ENCODE measurements at places on chromosomes 11 and 22.

GRCh38 chr22:38203090-38203810 is 1.5 kb downstream of the MAFF start:
- DNase-seq: peak; percentile 56

DNA sequence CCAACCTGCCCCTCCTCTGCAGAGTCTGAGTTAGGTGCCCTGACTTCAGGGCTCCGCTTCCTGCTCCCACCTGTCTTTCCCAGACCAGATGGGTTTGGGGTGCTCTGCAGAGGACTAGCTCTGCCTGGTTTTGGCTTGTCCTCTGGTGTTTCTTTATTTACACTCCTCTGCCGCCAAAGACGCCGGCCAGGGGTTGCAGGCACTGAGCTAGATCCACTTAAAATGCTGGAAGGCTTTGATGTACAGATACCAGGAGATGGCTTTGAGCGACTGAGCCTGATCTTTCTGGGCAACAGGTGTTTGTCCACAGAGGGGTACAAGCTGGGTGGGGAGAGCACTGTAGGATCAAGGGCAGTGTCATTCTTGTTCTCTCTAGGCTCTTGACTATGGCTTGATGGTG is 3.9 kb downstream of the SELENOH start:
- no peak for DNase-seq

DNA sequence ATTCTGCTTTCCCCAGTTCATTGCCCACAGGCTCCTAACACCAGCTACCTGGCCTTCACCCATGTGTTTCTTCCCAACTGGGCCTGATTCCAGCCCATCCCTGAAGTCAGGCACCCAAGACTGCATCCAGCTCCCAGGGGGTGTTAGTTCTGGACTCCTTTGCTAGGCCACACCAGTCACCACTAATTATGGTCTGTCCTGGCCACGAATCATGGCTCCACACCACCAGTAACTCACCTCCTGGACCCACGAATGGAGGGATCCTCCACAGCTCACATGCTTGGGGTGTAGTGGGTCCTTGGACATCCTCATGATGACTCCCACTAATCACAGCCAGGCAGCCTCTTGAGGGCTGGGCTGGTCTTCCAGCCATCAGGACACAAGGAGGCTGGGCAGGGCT is 3.6 kb upstream of the RASL10A start:
- DNase-seq: no peak

DNA sequence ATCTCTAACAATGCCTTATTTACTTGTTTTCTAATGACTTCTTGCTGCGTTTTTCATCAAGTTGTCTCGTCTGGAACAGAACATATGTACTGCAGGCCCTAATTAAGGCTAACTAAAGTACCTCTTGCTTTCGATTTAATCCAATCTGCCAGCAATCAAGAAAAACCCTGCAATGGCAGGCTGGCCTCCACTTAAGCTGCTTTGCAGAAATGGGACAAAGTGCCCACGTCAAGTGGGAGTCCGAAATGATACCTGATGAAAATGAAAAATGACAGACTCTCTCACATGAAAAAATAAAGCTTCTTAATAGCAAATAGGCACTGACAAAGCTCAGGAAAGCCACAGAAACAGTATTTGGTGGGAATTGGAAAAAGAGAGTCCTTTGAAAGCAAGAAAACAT is 1454.7 kb downstream of the FAM181B start:
- DNase-seq: no peak

DNA sequence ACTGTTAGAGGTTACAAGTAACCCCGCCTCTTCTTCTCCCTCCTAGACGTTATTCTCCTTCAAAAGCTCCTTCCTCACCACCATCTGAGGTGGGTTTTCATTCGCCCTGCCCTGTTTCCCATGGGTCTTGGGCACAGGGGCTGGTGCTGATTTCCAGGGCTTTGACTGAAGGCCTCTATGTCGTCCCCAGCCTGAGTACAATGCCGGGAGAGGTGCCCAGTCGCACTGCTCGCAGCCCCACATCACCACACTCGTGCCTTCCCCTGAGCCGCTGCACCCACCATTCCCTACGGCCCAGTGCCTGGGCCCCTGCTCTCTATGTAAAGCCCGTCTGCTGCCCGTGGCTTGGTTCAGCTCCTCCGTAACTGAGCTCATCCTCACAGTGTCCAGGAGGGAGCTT is 169.8 kb downstream of the DSCAML1 start:
- DNase-seq: no peak

DNA sequence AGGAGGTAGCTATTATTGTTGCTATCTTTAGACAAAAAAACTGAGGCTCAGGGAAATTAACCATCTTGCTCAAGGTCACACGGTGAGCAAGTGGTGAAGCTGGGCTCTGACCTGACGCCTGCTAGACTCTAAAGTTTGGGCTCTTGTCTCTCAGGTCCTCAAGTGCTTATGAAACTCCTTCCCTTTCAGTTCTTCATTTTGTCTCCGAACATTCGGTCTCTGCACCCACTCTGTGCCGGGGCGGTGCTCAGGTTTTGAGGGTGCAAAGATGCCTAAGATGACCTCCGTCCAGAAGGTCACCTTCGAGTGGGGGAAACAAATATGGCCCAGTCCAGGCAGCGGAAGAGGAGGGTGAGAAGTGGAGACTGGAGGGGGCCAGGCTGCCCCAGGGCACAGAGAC is 16.0 kb downstream of the OVOL1 start:
- no peak for DNase-seq

DNA sequence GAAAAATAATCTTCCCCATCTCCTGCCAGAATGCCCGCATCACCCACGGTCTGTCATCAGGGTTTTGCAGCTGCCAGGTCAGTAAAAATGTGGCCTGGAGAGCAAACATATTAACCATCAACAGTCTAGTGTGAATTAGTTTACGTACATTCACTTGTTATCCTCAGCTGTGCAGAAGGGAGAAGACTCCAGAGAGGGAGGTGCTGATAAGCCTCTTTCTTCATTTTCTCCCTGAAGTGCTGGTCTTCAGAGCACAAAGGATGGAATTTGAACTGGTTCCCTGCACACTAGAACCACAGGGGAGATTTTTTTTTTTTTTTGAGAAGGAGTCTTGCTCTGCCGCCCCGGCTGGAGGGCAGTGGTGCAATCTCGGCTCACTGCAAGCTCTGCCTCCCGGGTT is 8.2 kb downstream of the FGF19 start:
- no peak for DNase-seq

DNA sequence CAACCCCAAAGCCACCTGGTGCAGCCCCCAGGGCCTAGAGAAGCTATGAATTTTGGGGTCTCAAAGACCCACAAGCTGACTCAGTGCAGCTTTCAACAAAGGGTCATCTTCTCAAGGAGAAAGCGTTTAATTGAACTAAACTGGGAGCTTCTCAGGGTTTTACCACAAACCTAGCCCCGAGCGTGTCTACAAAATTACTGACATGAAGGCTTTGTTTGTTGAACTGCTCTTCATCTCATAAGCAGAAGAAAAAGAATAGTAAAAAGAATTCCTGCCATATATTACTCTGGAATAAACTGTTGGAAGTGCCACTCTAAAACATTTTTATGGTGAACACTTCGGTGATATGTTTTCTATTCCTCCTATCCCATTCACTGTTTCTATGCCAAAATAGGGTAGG is 50.8 kb upstream of the INCENP start:
- no peak for DNase-seq

DNA sequence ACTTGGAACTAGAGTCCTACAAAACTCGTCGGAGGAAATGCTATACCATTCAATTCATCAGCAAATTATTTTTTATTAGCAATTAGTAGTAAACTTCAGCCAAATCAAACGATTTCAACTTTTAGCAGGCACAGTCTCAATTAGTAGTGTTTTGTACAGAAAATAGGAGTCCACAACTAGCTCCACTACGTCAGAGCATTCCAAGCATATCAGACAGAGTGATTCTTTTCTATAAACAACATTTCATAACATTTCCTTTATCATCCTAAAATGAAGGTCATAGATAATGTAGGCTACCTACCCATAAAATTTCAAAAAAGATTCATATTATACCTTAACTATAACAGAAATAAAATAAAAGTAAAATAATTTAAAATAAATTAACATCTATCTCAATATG is 169.9 kb downstream of the KIF18A start:
- DNase-seq: no peak

GRCh38 chr22:31583861-31584485 is 78.0 kb downstream of the PISD start:
- peak; percentile 57 for DNase-seq

DNA sequence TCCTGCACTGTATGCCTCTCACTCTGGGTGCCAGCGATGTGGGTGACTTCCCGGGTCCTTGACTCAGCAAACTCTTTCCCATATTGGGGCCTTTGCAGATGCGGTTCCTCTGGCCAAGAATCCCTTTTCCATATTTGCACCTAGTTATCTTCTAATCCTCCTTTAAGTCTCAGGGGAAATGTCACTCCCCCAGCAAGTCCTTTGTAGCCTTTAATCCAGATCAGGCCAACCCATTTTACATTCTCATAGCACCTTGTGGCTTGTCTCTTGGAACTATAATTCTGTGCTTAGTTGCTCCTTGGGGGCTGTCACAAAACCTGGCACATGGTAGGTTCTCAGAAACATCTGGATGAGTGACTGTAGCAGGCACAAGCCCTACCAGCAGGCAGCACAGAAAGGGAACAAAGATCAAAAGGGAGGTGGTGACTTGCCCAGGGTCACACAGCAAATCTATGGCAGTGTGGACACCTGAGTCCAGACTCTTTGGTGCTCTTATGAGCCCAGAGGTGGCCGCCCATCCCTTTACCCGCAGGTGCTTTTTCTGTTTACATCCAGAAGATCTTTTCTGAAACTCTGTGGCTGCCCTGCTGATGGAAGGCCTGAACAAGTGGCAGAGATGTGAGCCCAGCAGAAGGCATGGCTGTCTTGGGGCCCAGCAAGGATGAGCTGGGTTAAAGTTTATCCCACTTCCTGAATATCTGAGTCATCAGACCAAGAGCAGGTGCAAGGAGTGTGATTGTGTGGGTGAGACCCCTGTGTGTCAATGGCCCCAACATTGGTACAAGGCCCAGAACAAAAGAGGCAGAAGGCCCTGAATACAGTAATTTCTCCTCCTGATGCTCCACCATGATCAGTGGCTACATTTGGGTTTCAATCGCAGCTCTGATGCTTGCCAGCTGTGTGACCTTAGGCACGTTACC is 78.6 kb upstream of the GRK3 start:
- DNase-seq: no peak

GRCh38 chr11:94283678-94284077 is 20.7 kb upstream of the IZUMO1R start:
- DNase-seq: peak; percentile 26

GRCh38 chr22:49662681-49663080 is 165.0 kb downstream of the BRD1 start:
- DNase-seq: no peak

- DNase-seq: no peak
Observed at GRCh38 chr11:9739123-9739900, 75.4 kb downstream of the SWAP70 start.

DNA sequence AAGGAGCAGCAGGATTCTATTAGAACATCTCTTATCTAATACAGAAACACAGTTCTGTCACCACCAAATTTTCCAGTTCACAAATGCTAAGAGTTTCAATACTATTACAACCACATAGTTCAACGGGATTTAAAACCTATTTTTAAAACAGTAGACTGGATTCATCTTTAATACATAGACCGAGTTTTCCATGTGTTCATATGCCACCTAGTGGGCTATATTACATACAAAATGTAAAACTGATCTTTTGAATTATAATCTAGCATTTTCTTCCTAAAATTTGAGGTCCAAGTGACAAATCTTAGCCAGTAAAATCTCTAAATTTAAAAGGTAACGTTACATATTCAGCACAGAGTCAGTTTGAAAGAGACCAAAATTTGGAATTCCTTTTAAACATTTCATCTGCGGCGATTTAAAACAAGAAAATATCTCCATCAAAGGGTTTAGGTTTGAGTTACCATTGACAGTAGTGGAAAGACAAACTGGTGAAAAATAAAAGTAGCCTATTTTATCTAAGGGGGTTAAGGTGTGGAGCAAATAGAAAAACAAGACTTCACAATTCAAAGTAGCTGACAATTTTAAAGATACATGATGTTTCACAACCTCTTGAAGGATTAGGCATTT is 269.3 kb upstream of the MPPED2 start:
- peak; percentile 39 for DNase-seq
